Activated naive CD8-positive, alpha-beta T cell treated with anti-CD3 and anti-CD28 coated beads for 36 hours (primary cell): ENCODE measurements at places on chromosomes 2 and 18.

DNA sequence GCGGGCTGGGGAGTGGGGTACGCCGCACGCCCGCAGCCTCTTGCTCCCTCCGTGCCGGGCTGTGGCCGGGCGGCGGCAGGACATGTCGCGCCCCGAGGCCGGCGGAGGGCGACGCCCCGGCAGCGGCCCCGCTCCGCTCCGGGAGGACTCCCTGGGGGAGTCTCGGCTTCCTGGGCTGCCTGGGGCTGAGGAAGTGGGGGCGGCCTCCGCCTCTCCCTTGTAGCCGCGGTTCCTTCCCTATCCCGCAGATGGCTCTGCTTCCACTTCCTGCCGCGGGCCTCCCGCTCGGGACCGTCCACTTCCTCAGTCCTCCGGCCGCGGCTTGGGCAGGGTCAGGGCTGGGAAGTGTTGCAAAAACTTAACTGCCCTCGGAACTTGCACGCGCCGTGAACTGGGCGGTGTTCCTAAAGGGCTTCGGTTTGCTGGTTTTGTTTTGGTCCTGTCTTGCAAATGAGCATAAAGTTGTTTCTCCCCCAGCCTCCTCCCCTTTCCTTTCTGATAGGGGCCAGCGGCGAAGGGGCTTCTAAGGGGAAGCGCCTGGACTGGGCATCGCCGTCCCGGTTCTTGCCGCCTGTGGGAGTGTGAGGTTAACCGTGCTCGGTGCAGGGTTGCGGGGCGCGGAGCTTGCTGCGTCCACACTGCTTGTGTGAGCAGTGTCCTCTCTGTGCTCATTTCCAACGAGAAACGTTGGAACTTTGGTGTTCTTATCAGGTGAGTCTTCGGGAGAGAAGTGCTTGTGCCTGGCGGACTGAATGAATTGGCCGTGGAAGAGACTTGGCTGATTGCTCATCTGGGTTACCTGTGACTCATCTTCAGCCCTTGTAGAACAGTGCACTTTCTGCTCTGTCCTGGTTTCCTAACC is 600 bp downstream of the RALB start:
- DNase-seq, result peak; percentile 14

GRCh38 chr2:170241756-170242155 is 63.8 kb downstream of the MYO3B start:
- DNase-seq, result no peak

- DNase-seq, result no peak
Observed at GRCh38 chr2:177551989-177552421, 159.4 kb downstream of the AGPS start.

- DNase-seq, result no peak
Observed at GRCh38 chr2:168690381-168690885, 112.0 kb upstream of the NOSTRIN start.

GRCh38 chr2:128092656-128093055 is 1.7 kb downstream of the UGGT1 start:
- DNase-seq, result no peak

DNA sequence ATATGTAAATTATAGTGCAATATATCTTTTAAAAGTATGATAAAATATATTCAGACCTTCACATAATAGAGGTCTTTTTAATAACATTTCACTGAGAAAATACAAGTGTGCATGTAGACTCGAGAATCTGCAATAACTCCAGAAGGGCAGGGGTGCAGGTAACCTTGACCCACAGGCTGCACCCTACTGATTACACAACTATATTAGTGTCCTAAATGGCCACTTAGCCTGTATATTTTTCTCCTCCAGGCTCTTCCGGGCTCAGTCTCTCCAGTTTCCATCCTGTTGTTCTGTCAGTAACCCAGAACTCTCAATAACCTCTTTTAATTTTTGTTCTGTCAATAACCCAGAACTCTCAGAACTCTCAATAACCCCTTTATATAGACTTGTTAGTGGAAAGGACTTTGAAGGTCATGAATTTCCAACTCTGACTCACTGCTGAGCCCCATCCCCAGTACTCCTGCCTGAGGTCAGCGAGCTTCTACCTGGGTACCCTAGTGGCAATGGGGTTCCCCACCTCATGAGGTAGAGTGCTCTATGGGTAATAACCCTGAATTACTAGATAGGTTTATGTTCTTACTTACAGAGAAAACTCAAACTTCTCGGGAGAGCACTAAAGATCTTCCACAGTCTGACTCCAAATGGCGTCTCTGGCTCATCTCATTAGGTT is 8.4 kb upstream of the TTR start:
- no peak for DNase-seq

- no peak for DNase-seq
Observed at GRCh38 chr18:45014047-45014501, 333.4 kb downstream of the SETBP1 start.

GRCh38 chr2:216163518-216163917 is 54.4 kb downstream of the XRCC5 start:
- no peak for DNase-seq

DNA sequence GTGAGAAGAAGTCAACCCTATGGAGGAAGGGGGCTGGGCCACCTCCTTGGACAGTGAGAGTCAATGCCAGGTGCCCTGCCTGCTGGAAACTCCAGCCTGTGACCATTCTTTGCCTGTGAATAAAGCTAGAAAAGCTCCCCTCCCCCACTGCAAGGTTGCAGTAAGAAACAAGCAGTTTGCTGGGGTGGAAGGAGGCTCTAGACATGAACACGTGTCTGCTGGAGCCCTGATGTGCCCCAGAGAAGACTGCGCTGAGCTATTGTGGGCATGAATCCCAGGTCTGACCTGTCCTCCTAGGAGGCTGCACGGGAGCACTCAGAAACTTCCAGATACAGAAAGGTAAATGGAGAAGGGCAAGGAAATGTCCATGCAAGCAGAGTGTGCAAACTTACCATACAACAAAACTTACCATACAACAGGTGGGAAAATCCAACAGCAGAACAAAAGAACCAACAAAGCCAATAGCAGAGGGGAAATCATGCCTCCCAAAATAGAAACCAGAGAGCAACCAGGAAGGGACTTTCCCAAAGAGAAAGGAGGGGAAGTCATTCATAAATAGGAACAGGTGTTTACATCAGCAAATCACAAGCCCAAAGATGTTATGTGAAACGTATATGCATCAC is 278.7 kb downstream of the BCL2 start:
- peak; percentile 6 for DNase-seq

DNA sequence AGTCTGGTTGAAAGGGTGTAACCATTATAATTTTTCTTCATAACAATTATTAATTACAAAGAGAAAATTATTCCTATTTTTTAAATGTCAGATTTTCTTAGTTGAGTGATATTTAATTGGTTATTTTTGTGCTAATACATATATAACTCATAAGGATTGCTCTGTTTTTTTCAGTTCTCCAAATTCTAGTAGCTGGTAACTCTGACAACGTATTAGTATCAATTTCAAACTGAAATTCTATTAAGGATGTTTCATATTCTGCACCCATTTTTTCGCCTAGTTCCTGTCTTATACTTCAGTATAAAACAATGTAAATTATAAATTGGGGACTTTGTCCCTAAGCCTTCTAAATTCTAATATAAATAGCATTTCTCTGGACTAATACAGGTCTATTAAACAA is 81.0 kb downstream of the R3HDM1 start:
- no peak for DNase-seq

DNA sequence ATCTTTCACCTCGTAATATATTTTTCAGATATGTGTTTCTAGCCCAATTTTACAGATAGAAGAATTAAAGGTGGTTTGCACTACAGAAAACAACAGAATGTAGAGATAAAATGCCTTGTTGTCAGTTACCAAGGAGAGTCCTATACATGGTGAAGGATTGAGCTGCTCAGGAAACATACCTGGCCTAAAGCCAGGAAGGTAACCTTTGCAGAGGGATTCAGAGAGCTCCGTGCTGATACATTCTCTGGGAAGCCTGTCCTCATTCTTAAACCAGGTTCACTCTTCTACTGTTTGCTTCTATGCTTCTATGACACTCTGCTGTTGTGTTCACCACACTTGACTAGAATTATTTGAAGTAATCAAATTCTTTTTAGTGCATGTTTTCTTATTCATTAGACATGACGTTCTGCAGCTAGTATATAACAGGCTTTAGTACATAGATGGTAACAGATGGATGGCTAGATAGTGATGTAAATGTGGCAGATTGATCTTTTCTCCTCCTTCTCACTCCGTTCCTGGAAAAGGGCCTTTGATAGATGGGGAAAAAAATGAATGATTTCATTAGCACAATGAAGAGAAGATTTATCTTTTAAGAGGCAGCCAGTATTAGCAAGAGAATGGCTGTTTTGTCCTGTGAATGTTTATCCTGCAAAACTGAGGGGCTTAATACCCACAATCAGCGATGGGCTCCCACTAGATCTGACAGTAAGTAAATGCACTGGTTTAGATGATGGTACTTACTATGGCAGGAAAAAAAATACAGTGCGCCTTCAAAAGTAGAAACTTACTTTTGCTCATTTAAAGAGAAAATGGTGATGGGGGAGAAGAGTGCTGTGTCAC is 589.6 kb upstream of the FAM98A start:
- no peak for DNase-seq

DNA sequence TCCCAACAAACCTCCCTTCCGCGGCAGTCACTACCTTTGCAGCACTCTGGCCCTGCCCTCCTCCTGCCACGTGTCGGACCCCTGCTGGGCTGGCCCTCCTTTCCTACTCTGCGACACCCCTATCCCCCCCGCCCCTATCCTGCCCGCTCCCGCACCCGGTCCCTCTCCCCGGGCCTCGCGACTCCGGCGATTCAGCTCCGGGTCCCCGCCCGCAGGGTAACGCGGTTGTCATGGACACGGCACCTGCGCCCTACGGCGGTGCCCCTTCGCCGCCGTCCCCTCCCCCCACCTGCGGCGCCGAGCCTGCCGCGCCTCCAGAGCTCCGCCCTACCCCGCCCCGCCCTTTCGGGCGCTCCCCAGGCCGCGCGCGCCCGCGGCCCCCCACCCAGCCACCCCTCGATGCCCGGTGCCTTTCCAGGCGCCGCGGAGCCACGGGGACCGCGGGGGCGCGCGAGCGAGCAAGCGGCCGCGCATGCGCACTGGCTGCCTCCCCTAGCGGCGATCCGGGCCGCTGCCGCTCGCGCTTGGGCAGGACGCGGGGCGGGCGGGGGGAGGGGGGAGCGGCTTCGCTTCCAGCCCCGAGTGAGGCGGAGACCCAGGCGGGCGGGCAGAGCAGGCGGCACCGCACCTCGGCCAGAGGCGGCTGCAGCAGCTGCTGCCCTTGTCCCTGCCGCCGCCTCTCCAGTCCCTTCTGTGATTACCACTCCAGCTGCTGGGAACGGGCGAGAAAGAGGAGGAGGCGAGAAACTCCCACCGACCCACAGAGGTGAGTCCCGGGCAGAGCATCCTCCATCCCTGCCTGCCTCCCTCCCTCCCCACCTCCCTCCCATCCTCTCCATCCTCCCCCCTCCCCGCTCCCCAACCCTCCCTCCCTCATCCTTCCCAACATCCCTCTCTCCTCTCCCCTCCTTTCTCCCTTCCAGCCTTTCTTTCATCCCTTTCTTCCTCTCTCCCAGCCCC is at the start of gene CTNNA2:
Gene CTNNA2 (plus strand): TSS at position 610 of the 960 bp plus-strand sequence.
- peak; percentile 52 for DNase-seq

DNA sequence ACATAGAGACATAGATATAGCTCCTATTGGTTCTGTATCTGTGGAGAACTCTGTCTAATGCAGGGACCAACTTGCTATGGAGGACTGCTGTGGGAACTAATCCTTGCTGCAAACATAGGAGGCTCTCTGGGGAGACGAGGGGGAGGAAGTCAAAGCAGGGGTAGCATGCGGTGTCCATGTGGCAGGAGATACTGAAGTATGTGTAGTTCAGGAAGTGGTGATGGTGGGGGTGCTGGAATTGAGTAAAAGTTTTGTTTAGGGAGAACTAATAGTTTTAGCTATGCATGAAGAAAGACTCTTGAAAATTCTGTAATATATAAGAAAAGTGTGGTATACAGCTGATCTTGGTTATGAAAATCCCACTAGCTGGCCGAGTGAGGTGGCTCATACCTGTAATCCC is 62.0 kb downstream of the ANKRD44 start:
- DNase-seq, result no peak

DNA sequence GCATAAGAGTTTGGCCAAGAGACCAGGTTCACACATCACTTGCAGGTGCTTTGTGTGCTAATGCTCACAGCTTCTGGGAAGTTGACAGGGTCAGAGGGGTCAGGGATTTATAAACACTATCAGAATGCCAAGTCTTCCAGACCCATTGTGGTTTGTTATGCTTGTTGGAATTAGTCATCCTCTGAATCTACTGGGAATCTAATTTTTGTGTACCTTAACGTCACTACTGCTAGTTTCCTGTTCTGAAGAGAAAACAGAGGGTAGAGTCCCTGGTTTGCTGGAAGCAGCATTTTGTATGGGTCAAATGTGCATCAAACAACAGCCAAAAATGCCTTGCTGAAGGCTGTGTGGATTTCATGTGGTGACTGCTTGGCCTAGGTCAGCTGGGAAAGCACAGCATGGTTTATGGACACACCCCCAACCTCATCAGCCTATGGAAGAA is 33.3 kb downstream of the ANTXR1 start:
- no peak for DNase-seq

- DNase-seq, result no peak
Observed at GRCh38 chr18:12247946-12248345, 6.2 kb upstream of the CIDEA start.

DNA sequence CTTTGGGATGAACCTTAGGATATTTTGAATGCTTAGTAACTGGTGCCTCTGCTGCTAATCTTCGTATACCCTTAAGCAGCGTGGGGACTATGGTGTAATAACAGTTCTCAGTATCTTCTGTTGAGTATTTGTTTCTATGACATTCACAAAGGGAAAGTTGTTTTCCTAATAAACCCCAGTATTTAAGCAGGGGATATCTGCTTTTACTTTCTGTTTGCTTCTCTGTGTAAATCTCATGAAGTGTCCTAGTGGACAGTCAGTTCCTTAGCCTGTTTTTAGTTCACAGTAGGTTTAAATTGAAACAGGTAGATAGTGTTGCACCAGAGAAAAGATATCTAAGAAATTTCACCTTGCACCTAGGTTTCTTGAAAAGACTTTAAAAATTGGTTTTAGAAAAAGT is 14.9 kb downstream of the KIAA1328 start:
- no peak for DNase-seq

- DNase-seq, result no peak
Observed at GRCh38 chr2:200211643-200212042, 94.8 kb upstream of the SPATS2L start.

DNA sequence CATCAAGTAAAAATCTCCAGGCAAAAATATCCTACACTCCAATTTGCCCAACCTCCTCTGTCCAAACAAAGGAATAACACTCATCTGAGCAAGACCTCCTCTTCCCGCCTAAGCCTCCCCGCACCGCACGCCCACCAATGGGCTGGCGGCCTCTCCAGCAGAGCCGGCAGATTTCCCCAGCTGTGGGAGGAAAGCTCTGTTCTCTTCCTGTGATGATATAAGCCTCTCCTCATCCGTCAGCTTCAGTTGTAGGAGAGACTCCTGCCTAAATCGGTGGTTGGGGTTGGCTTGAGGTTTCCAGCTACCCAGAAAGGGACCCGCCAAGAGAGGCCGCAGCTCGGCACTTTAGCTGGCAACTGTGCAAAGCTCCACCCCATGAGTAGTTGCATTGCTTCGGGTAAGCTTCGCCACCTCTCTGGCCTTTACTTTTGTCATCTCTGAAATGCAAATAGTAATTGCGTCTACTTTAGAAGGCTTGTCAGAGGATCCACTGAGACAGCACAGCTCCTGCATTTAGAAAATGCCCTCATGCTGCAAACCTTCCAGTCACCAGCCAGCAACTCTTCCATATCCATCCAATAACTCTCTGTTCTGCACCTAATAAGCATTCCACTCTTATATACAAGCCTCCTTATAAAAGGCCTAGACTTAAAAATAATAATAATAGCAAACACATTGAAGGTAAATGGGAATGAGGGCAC is 146.4 kb downstream of the MYT1L start:
- no peak for DNase-seq

GRCh38 chr2:86397986-86398385 is 43.2 kb upstream of the KDM3A start:
- no peak for DNase-seq

GRCh38 chr2:48126162-48126561 is 219.9 kb upstream of the FBXO11 start:
- no peak for DNase-seq
